Stimulated activated effector memory CD8-positive, alpha-beta T cell treated with anti-CD3 and anti-CD28 coated beads, Interleukin-12 subunit alpha, Interleukin-12 subunit beta, amount 100 ng/mL, for 72 hours (primary cell): ENCODE measurements at places on chromosomes 7 and 10.
A peak's percentile ranks its signal among the peaks of the same experiment; 100 is the strongest.

GRCh38 chr10:68301790-68302502, 29.9 kb upstream of the HNRNPH3 start:
- DNase-seq = no peak

GRCh38 chr10:120850911-120851865, at the start of gene WDR11:
TSS of gene WDR11 (plus strand) at chr10:120851362. CDS start at chr10:120851421, 59 bp downstream.
- peak; percentile 57 for DNase-seq

GRCh38 chr10:101071267-101071884, 9.6 kb downstream of the KAZALD1 start:
- no peak for DNase-seq

DNA sequence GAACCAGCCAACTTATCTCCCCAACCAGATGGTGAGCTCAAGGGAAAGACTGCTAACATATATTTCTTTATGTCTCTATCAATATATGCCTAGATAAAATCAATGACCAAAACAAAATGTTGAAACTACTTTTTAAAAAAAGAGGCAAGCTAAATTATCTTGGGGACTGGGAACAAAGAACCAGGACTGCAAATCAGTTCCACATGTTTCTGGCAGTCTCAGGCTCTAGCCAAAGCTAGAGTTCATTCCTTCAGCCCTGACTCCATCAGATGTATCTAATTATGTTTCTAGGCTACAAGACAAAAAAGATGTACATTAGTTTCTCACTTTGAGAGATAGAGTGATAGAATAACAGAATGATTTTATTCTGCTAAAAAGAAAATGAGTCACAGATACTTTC, 1290.3 kb upstream of the SORCS1 start:
- DNase-seq = no peak

- no peak for DNase-seq
Measured at GRCh38 chr10:45454859-45455258, 80.8 kb downstream of the ALOX5 start.

DNA sequence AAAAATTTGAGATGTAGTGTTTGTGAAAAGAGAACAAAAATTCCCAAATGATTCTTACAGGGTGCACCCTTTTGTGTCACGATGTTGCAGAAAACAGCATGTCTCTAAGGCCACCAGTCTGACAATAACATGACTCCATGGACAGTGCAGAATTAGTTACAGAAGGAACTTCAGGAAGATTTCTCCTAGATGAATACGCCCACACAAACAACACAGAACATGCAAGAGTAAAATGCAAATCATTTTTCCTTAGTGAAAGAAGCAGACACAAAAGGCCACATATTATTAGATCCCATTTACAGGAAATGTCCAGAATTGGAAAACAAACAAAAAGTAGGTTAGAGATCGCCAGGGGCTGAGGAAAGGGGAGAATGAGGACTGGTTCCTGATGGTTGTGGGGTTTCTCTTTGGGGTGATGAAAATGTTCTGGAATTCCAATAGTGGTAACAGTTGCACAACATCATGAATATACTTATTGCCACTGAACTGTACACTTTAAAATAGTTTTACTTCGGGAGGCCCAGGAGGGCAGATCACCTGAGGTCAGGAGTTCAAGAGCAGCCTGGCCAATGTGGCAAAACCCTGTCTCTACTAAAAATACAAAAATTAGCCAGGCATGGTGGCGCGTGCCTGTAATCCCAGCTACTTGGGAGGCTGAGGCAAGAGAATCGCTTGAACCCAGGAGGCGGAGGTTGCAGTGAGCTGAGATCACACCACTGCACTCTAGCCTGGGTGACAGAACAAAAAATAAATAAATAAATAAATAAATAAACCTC, 10.2 kb downstream of the ZC3HAV1 start:
- DNase-seq = no peak

DNA sequence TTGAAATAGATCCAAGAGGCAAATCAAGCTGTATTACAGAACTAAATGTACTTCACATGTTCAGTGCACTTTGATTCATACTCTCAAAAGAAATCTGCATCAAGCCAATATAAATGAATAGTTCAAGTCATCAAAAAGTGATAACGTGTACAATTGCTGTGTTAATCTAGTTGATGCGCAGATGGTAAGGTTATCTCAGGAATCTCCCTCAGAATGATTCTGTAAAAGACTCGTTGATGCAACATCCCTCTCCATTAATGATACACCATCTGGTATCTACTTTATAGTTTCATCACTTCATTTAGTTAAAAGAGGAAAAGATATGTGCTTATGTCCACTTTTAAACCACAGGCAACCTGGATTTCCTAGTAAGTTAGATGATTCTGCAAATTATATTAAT, 200.6 kb downstream of the CHCHD3 start:
- DNase-seq = no peak

DNA sequence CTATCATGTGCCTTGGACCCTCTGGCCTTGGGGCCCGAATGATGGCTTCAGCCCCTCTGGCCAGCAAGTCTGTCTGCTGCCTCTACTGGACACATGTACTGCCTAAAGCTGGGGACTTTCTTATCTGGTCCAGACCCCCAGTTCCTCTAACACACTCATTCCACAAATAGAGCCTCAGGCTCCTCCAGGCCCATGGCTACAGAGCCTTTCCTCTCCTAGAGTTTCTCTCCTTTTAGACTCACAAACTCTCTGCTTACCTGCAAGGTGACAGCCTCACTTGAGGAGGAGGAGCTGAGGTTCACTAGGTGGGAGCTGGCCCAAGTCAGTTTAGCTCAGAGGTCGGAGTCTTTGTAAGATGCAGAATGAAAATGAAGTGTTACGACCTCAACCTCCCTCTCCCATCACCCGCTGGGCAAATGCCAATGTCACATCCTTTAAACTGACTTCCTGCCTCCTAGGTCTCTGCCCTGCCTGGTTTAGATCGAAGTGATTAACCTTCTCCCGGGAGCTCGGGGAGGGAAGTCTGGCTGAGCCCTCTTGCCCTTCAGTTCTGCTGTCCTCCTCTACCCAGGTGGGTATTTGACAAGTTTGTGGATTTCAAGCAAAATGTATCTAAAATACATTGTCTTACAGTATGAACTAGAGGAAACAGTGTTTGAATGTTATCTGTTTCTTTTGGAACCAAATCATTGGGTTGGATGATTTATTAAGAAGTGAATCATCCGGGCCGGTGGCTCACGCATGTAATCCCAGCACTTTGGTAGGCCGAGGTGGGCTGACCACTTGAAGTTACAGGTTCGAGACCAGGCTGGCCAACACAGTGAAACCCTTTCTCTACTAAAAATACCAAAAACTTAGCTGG, 71.9 kb upstream of the TNS3 start:
- no peak for DNase-seq

- DNase-seq = no peak
Measured at GRCh38 chr7:157488966-157489365, 152.2 kb downstream of the DNAJB6 start.

GRCh38 chr10:19654576-19654975, 161.7 kb upstream of the PLXDC2 start:
- no peak for DNase-seq

DNA sequence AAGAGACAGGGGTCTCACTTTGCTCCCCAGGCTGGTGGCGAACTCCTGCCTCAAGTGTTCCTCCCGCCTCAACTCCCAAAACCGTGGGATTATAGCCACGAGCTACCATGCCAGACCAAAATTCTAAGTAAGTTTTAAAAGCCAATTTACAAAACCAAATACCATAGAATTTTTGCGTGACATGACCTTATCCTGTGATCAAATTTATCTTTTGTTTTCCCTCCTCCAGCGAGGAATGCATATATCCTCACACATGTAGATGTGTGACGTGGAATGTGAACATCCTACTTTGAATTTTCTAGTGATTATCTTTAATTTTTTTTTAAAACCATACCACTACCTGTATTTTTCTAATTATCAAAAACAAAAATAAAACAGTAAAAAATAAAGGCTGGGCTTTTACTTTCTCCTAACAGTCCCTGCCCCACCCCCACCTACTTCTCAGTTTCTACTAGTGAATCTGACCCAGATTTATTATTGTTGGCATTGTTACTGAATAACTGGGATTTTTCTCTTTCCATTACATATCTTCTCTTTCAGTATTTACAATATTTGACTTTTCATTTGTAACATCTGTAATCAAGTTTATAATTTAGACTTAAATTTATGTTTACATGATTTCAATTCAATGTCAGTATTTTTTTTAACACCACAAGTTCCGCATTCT, 26.0 kb downstream of the CYTH3 start:
- no peak for DNase-seq

- no peak for DNase-seq
Measured at GRCh38 chr10:46329690-46330016, 42.9 kb downstream of the ANTXRL start.

- DNase-seq = peak; percentile 12
Measured at GRCh38 chr7:95476904-95477594, 8.7 kb upstream of the ASB4 start.

DNA sequence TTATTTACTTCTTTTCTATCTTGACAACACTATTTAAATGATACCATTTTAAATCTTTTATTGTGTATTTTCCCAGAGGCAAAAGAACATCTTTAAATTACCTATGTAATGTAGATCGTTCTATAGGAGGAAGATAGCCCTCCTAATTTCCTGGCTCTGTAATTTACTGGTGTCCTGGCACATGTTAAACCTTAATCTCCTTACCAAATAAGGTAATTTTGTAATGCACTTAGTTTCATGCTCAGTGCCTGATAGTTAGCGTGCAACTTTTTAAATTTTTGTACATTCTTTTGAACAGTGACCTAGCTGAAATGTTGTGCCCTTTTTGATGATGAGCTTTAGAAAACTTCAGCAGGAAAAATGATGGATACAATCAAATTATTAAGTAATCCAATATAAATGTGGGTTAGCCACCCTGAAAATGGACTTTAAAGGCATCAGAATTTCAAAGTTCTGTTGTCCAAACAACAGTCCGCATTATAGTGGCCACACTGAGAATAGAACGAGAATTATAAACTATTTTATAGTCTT, 81.4 kb downstream of the ABCB5 start:
- DNase-seq = no peak

DNA sequence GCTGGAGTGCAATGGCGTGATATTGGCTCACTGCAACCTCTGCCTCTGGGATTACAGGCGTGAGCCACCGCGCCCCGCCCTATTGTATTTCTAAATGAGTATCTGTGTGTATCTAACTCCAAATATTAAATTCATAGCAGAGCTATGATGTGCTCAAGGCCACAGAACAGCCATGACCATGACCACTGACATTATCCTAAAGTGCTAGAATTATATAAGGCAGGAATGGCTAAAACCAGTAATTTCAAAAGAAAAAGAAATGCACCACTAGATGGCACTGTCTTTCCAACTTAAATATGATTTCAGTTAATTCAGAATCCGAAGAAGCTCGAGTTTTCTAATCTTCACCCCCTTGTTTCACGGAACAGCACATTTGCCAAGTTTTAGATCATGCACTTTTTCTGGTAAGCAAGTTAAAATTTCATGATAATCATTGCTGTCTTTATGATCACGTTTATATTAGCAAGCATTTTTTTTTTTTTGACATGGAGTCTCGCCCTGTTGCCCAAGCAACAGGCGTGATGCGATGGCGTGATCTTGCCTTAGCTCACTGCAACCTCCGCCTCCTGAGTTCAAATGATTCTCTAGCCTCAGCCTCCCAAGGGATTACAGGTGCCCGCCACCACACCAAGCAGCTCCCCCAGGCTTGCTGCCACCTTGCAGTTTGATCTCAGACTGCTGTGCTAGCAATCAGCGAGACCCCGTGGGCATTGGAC, 65.3 kb downstream of the OR13A1 start:
- DNase-seq = no peak

- no peak for DNase-seq
Measured at GRCh38 chr7:15801041-15801440, 114.6 kb upstream of the MEOX2 start.

- DNase-seq = peak; percentile 7
Measured at GRCh38 chr10:48883701-48884100, 55.9 kb downstream of the LRRC18 start.

DNA sequence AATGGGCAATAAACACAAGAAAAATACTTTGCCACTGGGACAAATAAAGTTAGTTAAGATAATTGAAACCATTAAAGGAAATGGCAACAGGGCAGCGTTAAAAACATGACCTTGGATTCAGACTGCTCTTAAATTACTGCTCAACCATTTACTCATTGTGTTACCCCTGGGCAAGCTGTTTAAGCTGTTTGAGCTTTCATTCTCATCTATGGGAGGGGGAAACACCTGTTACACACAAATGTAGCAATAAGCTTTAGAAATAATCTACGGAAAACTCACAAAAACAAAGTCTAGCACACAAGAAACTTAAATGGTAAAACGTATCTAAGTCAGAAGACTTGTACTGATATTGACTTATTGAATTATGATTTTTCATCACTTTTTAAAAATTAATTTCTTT, 137.1 kb downstream of the KMT2E start:
- no peak for DNase-seq

GRCh38 chr7:108094933-108095710, 35.0 kb downstream of the LAMB4 start:
- DNase-seq = no peak

DNA sequence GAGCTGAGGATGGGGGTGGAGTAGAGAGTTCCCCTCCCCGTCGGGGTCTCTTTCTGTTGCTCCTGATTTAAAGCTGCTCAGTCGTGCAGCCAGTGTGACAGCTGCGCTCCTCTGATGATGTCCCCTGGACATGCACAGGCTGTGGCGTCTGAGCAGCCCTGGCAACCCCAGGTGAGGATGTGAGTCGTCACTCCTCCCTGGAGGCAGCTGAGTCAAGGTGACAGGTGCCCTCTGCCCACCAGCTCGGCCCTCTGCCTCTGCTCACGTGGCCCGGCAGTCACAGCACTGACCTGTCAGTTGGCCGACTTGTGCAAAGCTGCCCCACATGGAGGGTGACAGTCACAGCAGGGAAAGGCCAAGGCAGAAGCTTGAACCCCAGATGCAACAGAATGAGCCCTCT, 33.9 kb downstream of the ANXA8 start:
- no peak for DNase-seq

GRCh38 chr7:105315357-105315756, 73.4 kb downstream of the SRPK2 start:
- DNase-seq = peak; percentile 28

DNA sequence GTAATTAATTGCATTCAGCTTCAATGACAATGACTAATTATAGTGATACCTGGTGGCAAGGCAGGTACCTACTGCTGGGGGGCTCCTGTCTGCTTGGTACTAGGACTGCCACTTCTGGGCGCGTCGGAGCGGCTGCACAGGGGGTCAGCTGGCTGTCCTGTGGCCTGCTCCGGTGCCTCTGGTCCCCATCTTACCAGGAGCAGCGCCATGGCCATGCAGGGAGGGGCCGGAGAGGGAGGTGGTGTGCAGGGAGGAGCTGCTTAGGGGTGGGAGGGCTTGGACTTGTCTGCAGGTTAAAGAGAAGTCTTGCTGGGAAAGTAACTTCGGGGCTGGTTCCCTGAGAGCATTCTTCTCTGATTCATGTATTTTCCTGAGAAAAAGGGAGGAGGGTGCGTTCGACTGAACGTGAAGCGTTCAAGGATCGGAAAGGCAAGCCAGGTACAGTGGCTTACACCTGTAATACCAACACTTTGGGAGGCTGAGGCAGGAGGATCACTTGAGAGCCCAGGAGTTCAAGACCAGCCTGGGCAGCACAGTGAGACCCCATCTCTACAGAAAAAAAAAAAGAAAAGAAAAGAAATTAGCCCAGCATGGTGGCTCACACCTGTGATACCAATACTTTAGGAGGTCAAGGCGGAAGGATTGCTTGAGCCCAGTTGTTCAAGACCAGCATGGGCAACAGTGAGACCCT, 15.4 kb downstream of the CUX1 start:
- no peak for DNase-seq

- DNase-seq = no peak
Measured at GRCh38 chr10:70142555-70142954, 3.9 kb downstream of the TYSND1 start.
